ENCODE measurements at places on chromosomes 13 and 19.

GRCh38 chr19:33755099-33756035 is 41.3 kb upstream of the KCTD15 start:
- DNase-seq: peak; percentile 47

- no peak for DNase-seq
Measured at GRCh38 chr13:84431646-84432045, 549.4 kb upstream of the SLITRK1 start.

GRCh38 chr19:51686171-51686570 is 7.0 kb upstream of the SPACA6 start:
- no peak for DNase-seq

DNA sequence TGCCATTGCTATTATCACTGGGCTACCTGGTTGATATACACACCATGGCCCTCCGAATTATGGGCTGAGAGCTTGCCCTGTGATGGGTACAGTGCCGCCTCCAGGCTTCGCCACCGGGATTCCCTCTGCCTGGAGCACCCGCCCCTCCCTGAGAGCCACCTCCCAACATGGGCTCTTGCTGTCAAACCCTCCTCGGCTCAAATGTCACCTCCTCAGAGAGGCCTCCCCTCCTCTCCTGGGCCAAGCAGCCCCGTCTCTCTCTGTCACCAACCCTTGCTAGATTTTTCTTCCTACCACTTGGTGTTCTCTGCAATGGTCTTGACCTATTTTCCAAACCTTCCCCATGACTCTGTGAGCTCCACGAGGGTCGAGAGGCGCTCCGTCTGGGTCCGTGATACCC is 12.2 kb upstream of the TLE2 start:
- DNase-seq: no peak
